ENCODE measurements at places on chromosomes 5 and 9.

GRCh38 chr9:129140397-129141065 lies 29.3 kb downstream of the PTPA start:
- DNase-seq: peak; percentile 74

- DNase-seq: no peak
These were observed 396.2 kb upstream of the IRX4 start for GRCh38 chr5:2278825-2279456.

DNA sequence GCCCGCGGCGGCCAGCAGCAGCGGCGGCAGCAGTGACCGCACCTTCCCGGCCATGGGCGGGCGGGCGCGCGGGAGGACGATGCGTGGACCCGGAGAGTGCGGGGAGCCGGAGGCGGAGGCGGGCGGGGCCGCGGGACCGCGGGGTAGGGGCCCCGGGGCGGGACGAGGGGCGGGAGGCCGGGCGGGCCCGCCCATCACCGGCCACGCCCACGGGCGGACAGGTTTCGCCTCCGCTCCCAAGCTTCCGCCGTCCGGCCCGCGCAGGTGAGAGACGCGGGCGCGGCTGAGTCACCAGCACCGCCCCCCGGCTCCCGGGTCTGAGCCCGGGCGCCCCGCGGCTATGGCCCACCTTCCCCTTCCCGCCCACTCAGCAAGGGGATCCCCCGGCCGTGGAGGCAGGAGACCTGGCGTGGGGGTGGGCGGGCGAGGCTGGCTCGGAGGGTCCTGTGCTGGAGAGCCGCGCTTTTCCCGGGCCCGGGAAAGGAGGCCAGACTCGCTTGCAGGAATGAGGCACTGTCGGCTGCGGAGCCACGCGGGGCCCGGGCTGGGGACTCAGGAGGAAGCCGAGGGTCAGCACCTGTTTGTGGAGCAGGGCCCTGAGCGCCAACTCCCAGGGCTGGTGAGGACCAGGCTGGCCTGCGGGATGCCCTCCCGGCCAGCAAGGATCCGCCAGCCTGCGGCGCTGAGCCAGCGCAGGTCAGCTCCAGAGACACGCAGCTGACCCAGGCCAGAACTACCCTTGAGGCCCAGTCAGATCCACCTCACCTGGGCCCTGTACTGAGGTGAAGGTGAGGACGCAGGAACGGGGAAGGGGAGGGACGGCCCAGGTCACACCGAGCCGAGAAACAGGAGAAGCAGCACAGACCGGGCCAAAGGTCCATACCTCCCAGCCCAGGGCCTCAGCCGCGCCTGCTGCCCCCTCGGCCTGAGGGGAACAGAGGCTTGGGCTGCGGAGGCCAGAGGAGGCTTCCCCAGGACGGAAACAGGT lies at the start of gene ENTPD2:
TSS of gene ENTPD2 (minus strand) at position 118 of the 988 bp plus-strand sequence. CDS start at position 54, 64 bp downstream.
- DNase-seq: no peak

GRCh38 chr5:71783891-71784290 lies 64.8 kb downstream of the CARTPT start:
- no peak for DNase-seq

All from astrocyte of the spinal cord (primary cell).